ENCODE measurements at places on chromosomes 4 and X. TPM values are rescaled to one million over a fixed set of nuclear protein-coding genes. Genes with fewer than 3 reads are reported as not detected.

BST1 gene
- 13.7 TPM for total RNA-seq

DNA sequence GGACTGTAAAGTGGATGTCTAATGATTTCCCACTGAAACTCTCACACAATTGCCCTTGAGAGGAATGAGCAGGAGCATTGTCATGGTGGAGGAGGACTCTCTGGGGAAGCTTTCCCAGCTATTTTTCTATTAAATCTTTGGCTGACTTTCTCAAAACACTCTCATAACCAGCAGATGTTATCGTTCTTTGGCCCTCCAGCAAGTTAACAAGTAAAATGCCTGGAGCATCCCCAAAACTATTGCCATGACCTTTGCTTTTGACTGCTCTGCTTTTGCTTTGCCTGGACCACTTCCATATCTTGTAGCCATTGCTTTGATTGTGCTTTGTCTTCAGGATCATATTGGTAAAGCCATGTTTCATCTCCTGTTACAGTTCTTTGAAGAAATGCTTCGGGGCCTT is 120.2 kb upstream of the PDE5A start:
- DNase-seq: no peak

TMSB15A gene
- total RNA-seq: under 0.01 TPM

DNA sequence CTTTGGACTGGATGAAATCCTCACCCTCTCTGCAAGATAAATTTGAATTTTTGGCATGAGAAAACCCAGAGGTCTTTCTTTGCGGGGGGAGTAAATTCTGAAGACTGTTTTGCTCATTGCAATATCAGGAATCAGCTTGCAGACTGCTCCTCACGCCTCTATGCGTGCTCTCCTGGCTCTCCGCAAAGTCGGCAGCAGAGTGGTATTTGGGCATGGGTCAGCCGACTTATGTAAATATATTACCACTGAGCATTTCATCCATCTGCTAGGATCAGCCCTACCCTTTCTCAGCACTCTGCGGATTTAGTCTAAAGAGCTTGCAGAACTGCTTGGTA is 288.0 kb downstream of the ASMT start:
- no peak for DNase-seq

DNA sequence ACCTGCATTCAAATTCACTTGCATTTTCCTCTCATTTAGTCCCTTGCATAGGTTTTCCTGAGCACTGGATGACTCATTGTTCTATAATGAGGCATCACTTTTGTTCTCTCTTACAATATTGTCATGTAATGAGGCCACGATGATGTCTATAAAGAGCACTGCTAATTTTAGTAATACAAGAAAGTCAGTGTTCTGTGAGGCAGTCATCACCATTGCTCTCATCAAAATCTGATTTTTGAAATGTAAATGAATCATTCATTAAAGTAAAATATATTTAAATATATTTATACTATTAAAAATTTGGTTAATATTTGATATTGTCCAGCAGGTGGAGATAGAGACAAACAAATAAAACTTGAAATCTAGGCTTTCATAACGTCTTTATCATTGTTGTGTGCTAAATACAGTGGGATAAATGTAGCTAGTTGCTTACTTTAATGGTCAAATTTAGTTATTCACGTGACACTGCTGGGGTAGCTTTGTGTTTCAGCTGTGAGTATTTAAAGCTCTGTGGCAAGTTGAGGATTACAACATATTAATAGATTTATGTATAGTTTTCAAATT is 15.4 kb downstream of the HMGB2 start:
- peak; percentile 69 for DNase-seq

Data from hematopoietic multipotent progenitor cell (in vitro differentiated cells).